C1 segment of cervical spinal cord (tissue), 14 donors: ENCODE measurements at places on chromosomes 6 and 20.
A peak's percentile ranks its signal among the peaks of the same experiment; 100 is the strongest.

- DNase-seq, result no peak
Measured at GRCh38 chr6:140073456-140073855, 699.0 kb upstream of the CITED2 start.

GRCh38 chr20:23536328-23536974 lies 31.8 kb downstream of the CST9L start:
- no peak for DNase-seq

DNA sequence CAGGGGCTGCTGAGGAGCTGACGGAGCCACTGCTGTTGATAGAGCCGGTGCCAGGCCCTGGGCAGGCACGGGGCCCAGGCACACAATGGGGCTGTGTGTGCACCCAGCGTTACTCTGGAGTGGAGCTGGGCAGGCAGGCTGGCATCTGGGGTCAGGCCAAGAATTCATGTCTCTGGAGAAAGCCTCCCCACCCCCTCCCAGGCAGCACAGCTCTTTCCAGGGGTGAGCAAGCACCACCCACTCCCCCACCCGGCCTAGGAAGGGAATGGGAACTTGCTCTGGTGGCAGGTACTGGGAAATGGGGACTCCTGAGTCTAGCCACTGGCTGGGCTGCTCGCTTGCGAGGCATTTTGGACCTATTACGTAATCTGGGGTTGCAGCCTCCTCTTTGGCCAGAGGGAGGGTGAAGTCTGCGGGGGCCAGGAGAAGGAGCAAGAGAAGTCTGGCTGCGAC lies 22.7 kb downstream of the TFEB start:
- peak; percentile 80 for DNase-seq

- no peak for DNase-seq
Measured at GRCh38 chr6:116266803-116267202, 12.9 kb downstream of the TSPYL1 start.

DNA sequence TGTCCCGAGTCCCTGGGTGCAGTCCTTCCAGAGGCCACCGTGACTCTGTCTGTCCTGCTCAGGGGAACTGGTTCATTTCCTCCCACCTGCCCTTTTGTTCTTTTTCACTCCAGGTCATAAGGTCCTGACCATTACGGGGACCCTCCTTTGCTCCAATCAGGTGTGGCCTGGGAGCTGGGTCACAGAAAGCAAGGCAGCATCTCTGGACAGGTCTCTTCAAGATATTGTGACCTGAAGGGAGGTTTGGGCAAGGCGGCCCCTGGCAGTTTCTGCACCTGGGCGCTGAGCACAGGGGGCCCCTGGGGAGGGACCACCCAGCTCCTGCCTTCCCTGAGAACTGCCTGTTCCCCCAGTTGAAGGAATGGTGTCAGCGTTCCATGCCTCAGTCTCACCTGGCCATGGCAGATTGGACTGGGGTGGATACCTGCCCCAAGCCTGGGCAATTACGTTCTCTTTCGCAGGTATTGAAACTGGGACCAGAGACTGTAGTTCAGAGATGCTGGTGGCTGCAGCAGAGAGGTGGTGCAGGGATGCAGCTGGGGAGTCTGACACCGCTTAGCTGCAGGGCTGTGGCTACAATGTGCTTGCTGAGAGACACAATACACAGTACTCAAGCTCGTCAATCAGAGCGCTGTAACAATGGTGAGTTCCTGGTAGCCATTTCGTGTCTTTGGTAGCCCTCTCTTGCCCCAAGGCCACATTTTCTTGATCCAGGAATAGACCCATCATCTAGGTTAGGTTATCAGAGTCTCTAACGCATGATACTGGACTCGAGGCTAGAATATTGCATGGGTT lies 15.6 kb upstream of the NELFCD start:
- no peak for DNase-seq

DNA sequence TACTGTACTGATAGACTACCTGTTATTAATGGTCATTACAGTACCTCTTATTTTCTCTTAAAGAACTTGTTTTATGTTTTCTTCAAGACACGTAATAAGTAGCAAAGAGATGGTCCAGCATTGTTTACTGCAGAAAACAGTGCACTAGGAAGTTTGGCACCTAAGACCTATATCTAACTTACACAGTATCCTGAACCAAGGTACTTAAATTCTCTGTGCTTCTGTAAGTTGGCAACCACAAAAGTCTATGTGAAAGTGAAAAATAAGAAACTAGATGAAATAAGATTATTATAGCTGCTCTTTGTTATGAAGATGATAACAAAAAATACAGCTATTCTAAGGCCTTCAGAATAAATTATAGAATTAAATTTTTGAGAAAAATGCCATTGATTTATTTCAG lies 411.7 kb upstream of the SOX4 start:
- no peak for DNase-seq

- no peak for DNase-seq
Measured at GRCh38 chr20:39036011-39036410, 73.9 kb downstream of the DHX35 start.
